ENCODE measurements at places on chromosomes 4 and X.

DNA sequence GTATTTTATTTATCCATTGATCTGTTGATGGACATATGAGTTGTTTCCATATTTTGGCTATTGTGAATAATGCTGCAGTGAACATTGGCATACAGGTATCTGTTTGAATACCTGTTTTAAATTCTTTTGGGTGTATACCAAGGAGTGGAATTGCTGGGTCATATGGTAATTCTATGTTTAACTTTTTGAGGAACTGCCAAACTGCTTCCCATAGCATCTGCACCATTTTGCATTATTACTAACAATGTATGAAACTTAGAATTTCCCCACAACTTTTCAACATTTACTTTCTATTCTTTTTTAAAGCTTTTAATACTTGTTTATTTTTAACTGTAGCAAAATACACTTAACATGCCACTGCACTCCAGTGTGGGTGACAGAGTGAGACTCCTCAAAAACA, 57.0 kb upstream of the MSN start:
- DNase-seq: no peak

- no peak for DNase-seq
These were observed 46.3 kb upstream of the HUWE1 start for GRCh38 chrX:53732797-53733196.

- DNase-seq: no peak
These were observed 47.6 kb downstream of the HTT start for GRCh38 chr4:3122081-3122563.

DNA sequence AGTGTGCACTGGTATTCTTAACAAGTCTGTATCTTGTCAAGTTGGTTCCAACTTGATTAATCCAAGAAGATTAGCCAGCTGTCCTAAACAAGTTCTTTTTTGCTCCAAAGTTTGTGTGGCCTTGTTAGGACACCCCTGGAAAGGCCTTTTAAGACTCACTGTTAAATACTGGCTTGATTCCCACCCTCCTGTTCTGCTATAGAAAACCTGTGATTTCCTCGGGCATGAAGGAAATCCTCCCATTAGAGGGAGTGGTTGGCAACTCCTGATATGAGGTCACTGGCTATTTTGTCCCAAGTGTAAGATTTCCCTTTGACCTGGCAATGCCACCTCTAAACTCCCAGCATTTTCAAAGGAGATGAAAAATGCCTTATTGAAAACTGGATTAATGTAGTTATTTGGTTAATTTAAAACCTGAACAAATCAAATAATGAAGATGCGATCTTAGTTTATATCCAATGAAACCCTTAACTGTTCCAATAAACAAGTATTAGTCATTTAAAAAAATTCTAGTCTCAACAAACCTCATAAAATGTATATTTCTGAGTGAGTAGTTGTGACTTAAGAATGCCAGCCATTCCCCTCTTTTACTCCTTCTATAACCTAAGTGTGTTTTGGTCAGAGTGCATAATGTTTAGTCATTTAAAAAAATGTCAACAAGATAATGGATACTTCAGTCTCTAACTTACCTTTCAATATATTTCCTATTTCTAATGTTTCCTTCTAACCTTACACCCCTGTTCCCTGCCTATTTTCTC, 94.4 kb downstream of the NPNT start:
- no peak for DNase-seq

GRCh38 chr4:40190019-40190418, 6.8 kb upstream of the RHOH start:
- DNase-seq: peak; percentile 74

DNA sequence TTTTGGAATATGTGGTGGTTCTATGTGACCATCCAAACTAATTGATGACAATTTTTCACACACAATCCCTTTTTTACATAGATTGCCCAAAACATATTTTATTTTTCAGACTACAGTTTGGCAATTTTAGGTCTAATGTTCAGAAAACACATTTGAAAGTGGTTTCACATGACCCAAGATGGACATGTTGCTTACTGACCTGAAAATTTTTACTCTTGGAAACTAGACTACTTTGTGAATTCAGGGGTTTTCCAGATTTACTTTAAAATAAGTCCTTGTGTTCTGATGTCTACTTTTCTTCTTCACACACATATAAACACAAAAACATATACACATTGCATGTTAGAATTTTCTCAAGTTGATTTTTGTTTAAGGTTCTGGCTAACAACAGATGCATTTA, 79.5 kb downstream of the HMGB2 start:
- no peak for DNase-seq

- DNase-seq: peak; percentile 47
These were observed 129.6 kb downstream of the ZNF330 start for GRCh38 chr4:141350122-141350905.

- DNase-seq: no peak
These were observed 59.4 kb upstream of the SLC7A11 start for GRCh38 chr4:138301536-138301935.

- DNase-seq: no peak
These were observed 74.0 kb downstream of the AFF2 start for GRCh38 chrX:148574237-148574973.

DNA sequence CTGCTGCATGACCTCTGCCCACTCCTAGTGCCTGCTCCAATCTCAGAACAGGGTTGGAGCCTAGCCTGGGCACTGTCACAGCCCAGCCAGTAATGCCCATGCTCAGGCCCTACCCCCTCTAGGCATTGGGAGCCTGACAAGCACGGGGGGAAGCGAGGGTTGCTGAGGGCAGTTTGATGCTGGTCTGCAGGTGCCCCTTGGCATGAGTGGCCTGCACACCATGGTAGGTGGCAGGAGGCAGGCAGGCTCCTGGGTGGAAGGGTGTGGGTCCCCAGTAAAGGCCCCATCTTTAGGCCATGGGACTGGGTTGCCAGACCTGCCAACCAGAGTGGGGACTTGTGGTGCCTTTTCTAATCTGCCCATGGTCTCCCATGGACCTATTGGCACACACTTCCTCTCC, 72.1 kb upstream of the DCAF12L2 start:
- DNase-seq: no peak

DNA sequence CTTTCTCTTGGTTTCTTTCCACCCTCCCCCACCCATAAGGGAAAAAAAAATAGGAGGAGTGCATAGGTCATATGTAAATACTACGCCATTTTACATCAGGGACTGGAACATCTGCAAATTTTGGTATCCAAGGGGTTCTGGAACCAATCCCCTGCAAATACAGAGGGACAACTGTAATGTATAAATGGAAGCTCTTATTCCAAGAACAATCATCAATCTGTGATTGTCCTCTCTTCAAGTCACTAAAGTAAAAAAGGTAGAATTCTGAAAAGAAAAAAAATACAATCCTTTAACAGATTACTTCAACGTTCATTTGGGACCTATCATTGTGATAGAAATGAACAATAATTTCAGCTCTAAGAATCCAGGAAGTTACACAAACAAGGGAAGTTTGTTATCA, 13.6 kb downstream of the PPA2 start:
- DNase-seq: no peak

DNA sequence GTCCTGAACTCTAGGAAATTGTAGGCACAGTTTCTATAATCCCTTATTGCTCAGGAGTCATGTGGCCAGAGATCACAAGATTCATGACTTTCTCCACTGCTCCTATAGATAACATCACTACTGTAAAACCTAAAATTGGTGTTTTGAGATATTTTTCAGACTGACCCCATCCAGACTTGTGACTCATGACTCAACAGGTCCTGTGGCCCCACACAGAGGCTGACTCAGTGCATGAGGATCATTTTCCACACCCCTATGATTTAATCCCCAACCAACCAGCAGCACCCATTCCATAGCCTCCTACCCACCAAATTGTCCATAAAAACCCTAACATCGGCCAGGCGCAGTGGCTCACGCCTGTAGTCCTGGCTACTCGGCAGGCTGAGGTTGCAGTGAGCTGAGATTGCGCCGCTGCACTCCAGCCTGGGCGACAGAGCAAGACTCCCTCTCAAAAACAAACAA, 13.2 kb upstream of the XIAP start:
- no peak for DNase-seq

- DNase-seq: no peak
These were observed 9.8 kb upstream of the PGM2 start for GRCh38 chr4:37816719-37817118.

DNA sequence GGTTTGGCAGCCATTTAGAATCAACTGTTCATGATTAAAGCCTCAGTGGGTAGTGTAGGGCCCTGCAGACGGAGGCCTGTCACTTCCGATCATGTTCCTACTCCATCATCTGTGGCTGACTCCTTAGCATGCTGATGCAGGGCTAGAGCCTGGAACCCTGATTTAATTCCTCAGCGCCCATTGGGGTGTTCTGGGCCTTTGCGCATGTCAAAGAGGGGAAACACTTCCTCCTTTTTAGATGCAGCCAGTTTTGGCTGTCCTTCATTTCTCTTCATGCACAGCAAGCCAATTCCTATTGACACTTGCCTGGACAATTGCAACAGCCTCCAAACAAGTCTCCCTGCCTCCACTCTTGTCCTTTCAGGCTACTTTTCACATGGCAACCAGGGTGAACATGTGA, 51.9 kb upstream of the MAGEA4 start:
- no peak for DNase-seq

- DNase-seq: no peak
These were observed 10.9 kb downstream of the SAP30 start for GRCh38 chr4:173381610-173382009.

DNA sequence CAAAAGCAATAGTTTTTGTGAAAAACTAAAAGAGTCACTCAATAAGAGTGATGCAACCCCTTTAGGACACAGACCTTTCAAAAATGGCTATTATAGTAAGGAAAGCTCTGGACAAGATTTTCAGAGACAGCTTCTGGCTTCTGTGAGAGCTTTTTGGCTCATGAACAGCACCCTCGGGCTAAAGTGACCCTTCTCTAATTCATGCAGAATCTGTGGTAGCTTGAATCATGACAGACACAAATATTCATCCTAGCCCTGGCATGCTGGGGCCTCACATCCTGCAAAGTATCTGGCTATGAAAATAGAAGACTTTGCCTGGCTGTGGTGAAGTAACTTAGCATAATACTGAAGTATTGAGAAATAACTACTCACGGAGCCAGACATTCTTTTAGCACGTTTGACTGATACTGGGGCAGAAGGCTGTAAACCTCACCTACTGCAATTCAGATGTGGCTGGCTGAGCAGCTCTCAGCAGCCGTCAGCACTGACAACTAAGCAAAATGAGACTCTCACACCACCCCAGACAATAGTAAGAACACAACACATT, 327.3 kb downstream of the MAPK10 start:
- no peak for DNase-seq

DNA sequence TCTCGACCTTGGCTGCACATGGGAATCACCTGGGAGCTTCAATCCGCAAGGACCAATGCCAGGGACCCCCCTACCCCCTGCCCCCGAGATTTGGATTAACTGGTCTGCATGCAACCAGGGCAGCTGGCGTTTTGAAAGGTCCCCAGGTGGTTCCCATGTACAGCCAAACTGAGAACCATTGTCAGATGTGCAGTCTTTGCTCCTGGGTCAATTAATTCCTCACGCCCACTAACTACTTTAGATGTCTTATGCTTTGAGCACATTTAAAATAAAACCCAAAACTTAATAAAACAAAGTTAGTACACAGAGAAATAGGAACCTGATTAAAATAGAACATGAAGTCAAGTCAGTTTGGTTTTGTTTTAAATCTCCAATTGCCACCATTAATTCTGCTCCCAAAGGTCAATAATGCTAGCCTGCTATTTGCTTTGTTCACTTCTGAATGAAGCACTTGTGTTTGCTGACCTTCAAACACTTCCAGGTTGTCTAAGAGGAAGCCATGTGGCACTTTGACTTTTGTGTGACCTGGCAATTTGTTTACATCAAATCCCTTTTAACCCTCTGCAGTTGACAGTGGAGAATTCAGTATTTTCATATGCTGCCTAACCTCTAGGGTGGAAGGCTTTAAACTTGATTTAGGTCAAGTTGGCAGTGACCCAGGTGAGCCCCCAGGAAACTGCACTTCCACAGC, 27.2 kb upstream of the TMSB4X start:
- peak; percentile 48 for DNase-seq

Measured in NCI-H748 treated with DMSO at 0.1 percent for 48 hours (cell line).